Liver (tissue), 10 donors: ENCODE measurements at places on chromosomes 7 and 10. TPM values are rescaled to one million over a fixed set of nuclear protein-coding genes. Genes with fewer than 3 reads are reported as not detected.

DNA sequence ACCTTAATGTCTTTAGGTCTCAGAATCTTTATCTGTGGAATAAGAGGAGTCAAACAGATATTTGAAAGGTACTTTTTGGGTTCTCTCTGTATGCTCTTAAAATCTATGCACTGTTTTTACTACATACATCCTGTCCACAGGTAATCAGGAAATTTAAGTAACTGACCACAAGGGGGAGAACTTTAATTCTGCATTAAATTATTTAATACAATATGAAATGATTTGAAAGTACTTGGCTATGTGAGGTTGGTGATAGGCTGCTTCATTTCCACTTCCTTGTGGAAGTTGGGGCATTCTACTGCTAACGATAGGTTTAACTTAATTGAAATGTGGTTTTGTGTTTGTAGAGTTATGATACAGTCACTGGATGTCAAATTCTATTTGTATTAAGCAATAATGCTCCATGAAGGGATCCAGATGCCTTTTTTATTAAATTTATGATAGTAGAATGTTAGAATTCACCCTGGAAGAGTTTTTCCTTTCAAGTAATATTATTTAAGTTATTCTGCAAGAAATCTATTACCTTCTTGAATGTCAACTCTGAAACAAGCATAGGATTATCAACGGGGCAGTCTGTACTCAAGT is 6.0 kb downstream of the TEX47 start:
- H3K27ac ChIP-seq = no peak overlapping the region
- DNase-seq = no peak
- peaks cover 2% of the 10 kb centered on the region for H3K4me1 ChIP-seq
- no peaks in the 10 kb centered on the region for H3K36me3 ChIP-seq
- no peak overlapping the region for H3K4me3 ChIP-seq

- H3K4me3 ChIP-seq = no peak overlapping the region
- H3K27ac ChIP-seq = peak overlapping the region; percentile 50
- H3K27me3 ChIP-seq = no peaks in the 10 kb centered on the region
These were observed 67.2 kb downstream of the ADD3 start for GRCh38 chr10:110074758-110075671.

Gene TLX1
- 0.06 TPM for polyA plus RNA-seq

DNA sequence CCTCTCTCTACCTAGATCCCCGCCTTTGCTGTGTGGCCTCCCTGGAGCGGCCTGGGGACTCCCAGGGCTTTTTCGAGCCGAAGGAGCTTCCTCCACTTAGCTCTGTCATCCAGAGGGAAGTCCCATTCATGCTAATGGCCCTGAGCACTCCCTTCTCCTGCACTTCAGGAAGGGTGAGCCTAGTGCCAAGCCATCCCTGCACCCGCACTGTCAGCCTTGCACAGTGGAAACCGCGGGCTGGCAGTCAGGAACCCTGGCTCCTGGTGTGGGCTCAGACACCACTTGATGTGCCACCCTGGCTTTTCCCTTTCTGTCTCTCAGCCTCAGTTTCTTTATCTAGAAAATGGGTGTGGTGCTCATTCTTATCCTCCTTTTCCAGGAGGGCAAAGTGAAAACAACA is 131.6 kb downstream of the ZMIZ1 start:
- no peak for DNase-seq
- H3K4me1 ChIP-seq = no peaks in the 10 kb centered on the region
- H3K36me3 ChIP-seq = peaks cover 10% of the 10 kb centered on the region
- no peak overlapping the region for H3K27ac ChIP-seq
- H3K27me3 ChIP-seq = no peaks in the 10 kb centered on the region
- no peak overlapping the region for H3K4me3 ChIP-seq

Gene ZNF804B
- not detected for polyA plus RNA-seq
